H9 (cell line): ENCODE measurements at places on chromosomes 4 and X. TPM values are rescaled to one million over a fixed set of nuclear protein-coding genes. Genes with fewer than 3 reads are reported as not detected.

DNA sequence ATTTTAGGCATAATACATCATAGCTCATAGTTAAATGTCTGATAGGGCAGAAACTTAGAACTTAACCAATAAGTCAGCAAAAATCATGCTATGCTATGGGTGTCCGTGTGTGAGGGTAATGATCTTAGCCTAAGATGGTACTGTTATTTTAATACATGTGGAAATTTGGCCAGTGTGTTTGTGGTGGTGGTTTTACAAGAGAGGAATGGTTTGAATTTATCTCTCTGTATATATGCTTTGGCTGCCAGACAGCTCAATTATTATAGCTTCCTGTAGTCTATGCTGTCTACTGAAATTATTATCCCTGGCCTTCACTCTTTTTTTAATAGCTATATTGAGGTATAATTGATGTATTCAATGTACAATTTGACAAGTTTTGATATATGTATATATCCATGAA lies 21.3 kb downstream of the ZNF330 start:
- no peak for DNase-seq

MSX1 gene
- not detected in 2 replicates for total RNA-seq

EFHC2 gene
- 0.68 and 1.1 TPM in 2 replicates for total RNA-seq

GRCh38 chr4:169940460-169940859 lies 85.7 kb downstream of the MFAP3L start:
- no peak for DNase-seq

DSPP gene
- total RNA-seq: not detected in 2 replicates

- peak; percentile 25 for DNase-seq
Observed at GRCh38 chrX:1468250-1468772, 15.6 kb upstream of the ASMTL start.

ARHGEF6 gene
- total RNA-seq: 3.6 and 3.7 TPM in 2 replicates

- no peak for DNase-seq
Observed at GRCh38 chr4:183659872-183660242, 764 bp downstream of the TRAPPC11 start.

GRCh38 chrX:93585661-93586060 lies 87.7 kb downstream of the NAP1L3 start:
- no peak for DNase-seq

DNA sequence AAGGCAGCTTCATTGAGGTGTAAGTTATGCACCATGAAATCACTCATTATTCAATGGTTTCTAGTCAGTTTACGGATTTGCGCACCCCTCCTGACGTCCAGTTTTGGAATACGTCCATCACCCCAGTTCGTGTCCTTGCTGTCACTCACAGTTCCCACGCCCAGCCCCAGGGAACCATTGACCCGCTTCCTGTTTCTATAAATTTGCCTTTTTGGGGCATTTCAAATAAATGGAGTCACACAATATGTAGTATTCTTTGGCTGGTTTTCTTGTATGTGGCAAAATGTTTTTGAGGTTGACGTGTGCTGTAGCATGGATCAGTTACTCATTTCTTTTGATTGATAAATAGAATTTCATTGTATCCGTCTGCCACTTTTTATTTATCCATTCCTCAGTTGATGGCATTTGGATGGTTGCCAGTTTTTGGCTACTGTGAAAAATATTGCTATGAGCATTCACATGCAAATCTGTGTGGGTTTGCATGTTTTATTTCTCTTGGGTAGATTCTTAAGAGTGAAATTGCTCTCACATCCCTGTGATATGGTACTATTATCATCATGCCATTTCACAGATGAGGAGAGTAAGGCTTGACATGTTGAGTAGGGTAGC lies 18.4 kb upstream of the SORCS2 start:
- peak; percentile 2 for DNase-seq

DNA sequence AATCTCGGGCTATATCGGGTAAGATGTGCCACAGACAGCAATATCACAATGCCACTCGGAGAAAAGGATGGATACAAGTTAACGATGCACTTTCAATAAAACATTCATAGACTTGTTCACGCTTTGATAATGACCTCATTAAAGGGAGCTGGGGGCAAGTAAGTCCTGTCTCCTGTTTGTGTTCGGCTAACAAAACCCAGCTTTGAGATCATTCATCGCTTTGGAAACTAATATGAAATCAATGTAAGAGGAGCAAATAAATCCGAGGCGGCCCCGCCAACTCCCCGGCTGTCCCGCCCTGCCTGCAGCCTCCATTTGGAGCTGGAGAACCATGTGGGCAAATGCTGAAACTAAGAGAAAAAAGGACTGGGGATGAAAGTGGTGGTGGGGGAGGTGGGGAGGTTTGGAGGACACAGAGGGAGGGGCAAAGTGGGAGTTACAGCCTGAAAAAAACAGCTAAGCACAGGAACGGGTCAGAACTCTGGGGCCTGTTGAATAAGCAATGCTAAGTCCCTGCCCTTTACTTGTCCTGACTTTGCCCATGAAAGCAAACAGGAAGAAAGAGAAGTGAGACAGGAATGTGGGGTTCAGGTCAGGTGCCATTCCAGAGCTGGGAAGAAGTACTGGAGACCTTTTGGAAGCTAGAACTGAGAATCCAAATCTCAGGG lies 3.5 kb upstream of the GSX2 start:
- peak; percentile 45 for DNase-seq

DNA sequence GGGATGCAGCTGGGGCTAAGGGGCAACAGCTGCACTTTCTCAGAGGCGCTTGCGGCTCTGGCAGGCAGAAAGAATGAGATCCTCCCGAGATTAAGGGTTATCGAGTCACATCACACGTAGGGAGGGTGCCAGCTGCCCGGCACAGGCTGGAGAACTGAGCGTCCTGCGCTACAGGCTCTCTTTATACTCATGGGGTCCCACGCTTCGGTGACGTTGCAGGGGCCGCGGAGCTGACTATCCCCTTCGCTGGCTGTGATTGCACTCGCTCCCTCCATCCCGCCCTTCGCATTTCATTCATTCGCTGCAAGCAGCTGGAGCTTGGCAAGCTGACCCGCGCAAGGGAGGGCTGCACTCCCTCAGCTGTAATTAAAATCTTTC lies at the start of gene TACR3:
TACR3 (minus strand) TSS at position 156 of the 378 bp plus-strand sequence. CDS start 310 bp downstream, outside the sequence.
- peak; percentile 75 for DNase-seq

- no peak for DNase-seq
Observed at GRCh38 chr4:40143926-40144508, 52.8 kb upstream of the RHOH start.

UGT2A3 gene
- total RNA-seq: not detected in 2 replicates

DNA sequence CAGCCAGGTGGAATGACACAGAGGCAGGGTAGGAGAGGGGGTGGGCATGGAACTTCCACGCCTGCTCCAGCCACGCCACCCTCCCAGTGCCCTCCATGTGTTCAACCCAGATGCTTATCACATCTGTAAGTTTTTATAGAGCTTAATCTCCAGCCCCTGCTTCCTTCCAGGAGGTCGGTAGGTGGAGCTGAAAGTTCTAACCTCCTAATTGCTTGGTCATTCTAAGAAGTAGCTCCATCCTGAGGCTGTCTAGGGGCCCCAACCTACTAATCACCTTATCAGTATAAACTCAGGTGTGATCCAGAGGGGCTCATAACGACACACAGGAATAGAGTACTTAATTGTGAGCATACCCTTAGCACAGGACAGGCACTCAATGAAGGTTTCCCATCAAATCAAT lies 18.3 kb downstream of the QDPR start:
- no peak for DNase-seq

FANCB gene
- total RNA-seq: 11.3 and 12.1 TPM in 2 replicates

DNA sequence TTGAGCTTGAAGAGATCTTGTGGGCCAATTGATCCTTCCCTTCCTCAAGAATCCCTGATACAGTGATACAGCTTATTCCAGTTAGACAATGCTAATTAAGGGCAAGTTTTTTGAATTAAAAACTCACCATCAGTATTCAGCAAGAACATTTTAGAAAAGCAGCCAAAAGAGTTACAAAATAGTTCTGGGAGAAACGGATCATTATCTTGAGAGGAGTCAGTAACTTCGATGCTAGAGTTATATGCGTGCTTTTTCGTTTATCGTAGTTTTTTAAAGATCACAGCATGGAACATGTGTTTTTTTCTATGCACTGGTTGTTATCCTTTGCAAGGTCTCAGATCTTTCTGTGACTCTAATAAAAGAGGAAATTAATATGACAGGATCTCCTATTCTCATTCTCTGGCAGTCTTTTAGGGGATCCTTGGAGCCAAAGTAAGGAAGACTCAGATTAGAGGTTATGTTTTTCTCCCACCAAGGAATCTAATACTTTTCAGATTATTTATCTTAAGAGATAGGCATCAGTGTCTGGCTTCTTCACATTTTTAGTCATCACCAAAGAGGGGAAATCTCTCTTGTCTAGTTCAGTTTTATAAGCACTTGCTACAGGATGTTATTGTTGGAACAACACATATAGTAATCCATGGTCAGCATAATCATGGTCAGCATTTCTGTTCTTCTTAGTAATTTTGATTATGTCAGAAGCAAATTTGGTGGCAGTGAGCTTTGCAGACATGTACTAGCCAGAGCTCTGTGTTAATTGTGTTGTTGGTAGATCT lies 109.7 kb downstream of the PDLIM5 start:
- DNase-seq: no peak

ZDHHC15 gene
- total RNA-seq: 1.9 and 2.7 TPM in 2 replicates

GRCh38 chrX:154809939-154810665 lies 4.8 kb upstream of the MPP1 start:
- DNase-seq: no peak

HSPA4L gene
- total RNA-seq: 5.3 and 5.6 TPM in 2 replicates

ZAR1 gene
- total RNA-seq: 0.61 and 0.88 TPM in 2 replicates

PCGF3 gene
- total RNA-seq: 42.6 and 43.1 TPM in 2 replicates

- no peak for DNase-seq
Observed at GRCh38 chrX:11435568-11435967, 142.4 kb downstream of the AMELX start.

SOX3 gene
- 7.7 and 8.5 TPM in 2 replicates for total RNA-seq

GRCh38 chrX:46841346-46841745 lies 4.5 kb downstream of the RP2 start:
- no peak for DNase-seq

DNA sequence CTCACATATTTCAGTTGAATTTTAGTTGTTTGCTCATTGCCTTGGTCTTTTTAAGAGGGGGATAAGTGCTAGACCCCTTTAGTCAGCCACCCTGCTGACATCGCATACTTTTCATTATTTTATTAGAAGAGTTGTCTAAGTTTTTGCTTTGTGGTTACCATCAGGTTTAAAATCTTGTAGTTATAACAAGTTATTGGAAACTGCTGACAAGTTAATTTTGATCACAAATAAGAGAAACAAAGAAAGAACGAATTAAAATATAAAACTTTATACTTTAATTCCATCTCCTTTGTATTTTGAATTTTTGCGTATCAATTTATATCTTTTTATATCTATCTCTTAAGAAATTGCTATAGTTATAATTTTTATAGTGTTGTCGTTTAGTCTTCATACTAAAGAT lies 679.7 kb downstream of the TECRL start:
- DNase-seq: no peak

DNA sequence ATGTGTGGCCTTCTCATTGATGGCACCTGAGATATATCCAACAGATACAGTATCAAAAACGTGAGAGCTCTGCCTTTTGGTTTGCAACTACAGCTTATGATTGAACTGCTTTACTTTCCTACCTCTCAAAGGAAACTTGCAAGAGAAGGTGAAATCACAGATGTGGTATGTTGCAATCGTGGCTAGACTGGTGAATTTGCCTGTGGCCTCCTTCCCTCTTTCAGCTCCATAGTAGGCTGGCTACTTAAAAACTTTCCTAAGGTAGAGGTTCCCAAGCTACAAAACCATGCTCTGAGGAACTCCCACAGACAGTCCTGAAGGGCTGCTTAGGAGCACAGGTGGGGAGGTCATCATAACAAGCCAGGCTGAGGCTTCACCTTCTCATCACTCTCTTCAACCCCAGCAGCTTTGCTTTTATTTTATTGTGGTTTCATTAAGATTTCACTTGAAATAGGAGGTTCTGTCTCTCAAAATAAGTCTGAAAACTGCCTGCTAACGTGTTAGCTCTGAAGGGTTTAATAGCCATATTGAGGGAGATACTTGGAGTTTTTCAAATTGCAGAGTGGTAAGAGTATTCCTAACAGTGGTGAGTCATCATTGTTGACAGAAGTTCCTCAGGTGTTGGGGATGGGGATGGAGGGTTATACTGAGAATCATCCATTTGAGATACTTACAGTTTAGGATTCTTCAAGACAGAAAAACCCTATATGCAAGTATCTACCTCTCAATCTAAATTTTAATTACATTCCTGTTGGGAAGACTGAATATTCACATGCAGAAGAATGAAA lies 93.5 kb upstream of the UCP1 start:
- DNase-seq: no peak

DNA sequence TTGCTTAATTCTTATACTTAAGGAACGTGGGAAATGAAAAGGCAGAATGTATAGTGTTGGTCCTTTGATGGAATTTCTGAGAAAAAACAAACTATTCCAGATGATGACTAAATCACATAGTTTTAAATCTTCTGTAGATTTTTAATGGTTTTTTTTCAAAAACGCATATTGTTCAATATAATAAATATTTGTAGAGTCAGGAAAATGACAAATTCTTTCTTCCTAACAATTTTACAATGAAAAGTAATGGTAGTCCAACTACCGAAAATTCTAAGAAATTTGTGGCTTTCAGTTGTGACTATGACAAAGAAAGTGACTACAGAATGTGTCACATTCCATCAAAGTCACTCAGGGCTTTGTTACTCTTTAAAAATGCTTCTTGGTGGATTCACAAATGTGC lies 164.8 kb upstream of the PITX2 start:
- DNase-seq: no peak

GRCh38 chr4:54657551-54658251 lies at the start of gene KIT:
TSS of gene KIT (plus strand) at chr4:54657957. CDS start at chr4:54658015, 58 bp downstream.
- peak; percentile 92 for DNase-seq

DNA sequence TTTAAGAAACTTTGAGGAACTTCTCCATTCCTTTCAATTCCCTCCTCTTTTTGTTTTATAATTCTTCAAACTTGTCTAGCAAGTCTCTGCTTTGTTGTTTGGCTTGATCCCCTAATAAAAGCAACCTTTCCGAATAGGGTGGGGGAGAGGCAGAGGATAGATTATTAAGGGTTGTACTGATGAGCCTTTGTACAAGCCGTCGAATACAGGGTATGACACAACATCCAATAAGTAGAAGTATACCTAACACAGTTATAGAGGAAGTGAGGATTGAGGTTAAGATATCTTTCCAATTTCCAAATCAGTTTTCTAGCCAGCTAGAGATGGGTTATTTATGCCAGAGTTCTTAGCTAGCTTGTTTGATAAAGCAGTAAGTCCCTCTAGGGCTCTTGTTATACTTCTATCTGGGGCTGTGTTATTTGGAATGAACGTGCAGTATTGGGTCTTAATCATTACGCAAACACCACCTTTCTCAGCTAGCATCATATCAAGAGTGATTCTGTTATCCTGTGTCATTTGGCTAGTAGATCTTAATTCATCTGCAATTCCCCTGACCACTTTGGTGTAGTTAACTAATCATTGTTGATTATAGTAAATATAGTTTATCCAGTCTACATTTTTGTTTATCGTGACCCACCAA lies 18.5 kb downstream of the METAP1 start:
- no peak for DNase-seq

AR gene
- total RNA-seq: 3.5 TPM in 2 replicates

NIPAL1 gene
- total RNA-seq: 13.1 and 16.9 TPM in 2 replicates

PDZD4 gene
- total RNA-seq: 110 and 118 TPM in 2 replicates

DNA sequence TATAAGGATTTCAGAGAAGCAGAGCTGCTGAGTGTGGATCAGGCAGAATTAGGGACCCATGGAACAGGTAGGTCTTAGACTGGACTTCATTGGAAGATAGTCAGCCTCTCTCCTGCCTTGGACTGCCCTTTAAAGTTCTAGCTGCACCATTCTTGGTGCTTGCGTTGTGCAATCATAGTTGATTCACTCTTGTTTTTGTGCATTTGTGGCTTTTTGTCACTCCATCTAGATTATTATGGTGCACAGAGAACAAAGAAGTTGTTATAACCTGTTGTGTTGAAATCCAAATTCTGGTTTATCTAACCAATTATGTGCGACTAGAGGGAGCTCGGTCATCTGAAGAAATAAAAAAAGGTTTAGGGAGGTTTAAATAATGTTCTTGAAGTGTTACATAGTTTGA lies 59.3 kb downstream of the JADE1 start:
- no peak for DNase-seq
